ENCODE measurements at places on chromosomes 7 and 10.

DNA sequence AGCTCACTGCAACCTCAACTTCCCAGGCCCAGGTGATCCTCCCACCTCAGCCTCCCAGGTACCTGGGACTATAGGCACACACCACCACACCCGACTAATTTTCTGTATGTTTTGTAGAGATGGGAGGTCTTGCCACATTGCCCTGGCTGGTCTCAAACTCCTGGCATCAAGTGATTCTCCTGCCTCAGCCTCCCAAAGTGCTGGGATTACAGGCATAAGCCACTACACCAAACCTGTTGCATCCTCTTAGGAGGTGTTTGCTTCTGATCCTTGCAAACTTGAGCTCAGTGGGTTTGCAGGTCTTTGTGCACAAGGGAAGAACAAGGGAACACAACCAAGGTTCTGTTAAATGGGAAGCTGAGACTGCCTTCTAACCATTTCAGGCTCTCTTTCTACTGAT, 184.6 kb downstream of the ARHGAP12 start:
- DNase-seq = no peak

GRCh38 chr10:76787746-76788451, 849.7 kb downstream of the KCNMA1 start:
- no peak for DNase-seq

- DNase-seq = no peak
These were observed 158.2 kb downstream of the CELF2 start for GRCh38 chr10:11175823-11176243.

- DNase-seq = no peak
These were observed 38.9 kb upstream of the SLF2 start for GRCh38 chr10:100873827-100874326.

DNA sequence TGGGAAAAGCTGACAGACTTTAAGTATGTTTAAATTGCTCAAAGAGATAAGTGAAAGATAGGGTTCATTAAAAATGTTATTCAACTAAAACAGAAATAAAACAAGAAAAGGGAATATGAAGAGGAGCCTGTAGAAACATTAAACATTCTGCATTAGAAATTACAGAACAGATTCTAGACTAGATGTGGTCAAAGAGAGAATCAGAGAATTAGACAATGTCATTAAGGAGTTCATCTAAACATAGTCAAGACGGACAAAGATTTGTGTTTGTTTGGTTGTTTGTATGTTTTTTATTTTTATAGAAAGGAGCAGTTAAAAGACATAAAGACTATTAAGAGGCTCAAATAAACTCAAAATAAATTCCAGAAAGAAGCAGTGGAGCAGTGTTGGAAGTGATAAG, 80.0 kb downstream of the NKX6-2 start:
- no peak for DNase-seq

GRCh38 chr7:43872406-43873110, 3.2 kb upstream of the MRPS24 start:
- no peak for DNase-seq

DNA sequence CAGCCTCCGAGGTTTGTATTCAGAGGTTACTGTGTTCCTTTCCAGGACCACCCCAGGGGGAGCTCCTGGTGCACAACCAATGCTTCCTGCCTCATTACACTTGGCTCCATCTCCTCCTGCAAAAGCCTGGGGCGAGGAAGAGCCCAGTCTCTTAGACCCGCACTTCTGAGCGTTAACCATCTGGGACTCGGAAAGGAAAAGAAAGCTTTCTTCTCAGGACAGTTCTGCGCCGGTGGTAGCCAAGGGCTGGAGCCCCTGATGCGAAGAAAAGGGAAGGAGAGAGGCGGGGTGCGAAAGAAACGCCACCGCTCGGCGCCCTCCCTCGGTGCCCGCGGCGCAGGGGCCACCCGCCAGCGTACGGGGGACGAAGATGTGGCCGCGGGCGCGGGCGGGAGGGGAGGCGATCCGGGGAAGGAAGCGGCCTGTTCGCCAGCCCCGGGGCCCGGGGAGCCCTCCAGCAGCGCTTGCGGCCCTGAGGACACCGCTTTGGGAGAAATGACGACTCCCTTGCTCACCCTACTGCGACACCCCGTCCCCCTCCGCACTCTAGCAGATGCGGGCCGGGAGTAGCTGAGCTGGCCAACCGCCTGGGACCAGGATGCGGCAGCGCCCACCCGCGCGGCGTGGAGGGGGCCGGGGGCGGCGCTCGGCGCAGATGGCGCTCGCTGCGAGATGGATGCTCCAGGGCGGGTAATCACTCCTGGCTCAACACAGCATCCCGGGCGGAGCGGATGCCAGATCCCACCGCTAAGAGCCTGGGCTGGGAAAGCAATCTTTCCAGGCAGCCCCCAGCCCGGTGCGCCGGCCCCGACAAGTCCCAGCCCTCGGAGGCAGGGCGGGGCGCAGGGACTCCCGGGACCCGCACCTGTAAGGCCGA, 1.3 kb downstream of the NRCAM start:
- no peak for DNase-seq

- DNase-seq = no peak
These were observed 66.3 kb upstream of the EMX2 start for GRCh38 chr10:117476281-117476680.

GRCh38 chr10:132915411-132915810, 27.0 kb downstream of the CFAP46 start:
- DNase-seq = no peak

GRCh38 chr10:50919010-50919409, 33.6 kb upstream of the A1CF start:
- no peak for DNase-seq

DNA sequence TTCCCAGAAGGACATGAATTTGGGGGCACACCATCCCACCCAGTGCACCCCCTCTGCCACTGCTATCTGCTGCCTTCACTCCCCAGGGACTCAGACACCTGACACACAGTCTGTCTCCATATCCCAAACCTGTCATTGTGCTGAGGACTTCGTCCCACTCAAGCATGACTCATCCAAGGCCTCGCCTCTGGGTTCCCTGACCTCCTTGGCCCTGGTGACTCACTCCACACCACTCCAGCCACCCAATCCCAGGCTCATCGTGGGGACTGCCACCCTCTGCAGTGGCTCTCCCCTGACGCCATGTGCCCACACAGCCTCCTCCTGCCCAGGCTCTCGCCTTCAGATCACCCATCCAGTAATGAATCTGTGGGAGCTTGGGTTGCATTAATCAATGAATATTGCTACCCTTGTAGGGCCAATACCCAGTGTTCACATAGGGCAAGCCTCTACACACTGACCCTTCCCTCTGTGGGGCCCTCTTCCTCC, 6.6 kb upstream of the INSIG1 start:
- DNase-seq = no peak

DNA sequence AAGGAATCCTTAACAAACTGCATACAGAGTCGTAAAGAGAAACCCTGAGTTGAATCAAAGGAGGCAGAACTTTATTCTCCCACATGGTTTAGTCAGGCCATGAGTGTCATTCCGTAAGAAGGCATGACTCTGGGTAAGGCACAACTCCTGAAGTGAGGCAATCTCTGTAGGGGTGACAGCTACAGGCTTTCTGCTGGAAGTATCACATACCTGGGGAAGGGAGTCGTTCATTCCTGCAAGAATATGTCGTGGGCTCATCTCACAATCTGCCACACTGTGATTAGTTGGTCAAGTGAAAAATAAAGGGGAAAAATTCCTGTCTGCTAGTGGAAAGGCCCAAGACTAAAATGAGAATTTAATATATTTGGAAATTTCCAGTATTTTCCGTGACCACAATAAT, 392.6 kb downstream of the POM121L12 start:
- no peak for DNase-seq

GRCh38 chr10:124149189-124150042, 56.0 kb upstream of the CHST15 start:
- DNase-seq = no peak

DNA sequence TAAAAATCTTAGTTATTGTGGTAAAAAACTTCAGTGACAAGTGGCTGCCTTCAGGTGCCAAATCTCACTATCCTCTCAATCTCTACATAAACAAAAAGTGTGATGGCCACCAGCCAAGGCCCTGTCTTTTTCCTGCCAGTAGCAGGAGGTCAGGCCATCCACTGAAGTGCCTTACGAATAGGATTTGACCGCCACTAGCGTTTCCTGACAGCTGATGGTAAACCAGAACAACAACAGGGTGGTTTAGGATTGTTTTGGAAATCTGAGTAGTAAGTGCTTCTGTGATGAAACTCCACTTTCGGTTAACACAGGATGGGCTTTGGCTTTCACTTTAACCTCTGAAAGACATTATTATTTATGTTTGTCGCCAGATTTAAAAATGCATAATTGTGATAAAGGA, 55.7 kb upstream of the OGDHL start:
- no peak for DNase-seq

- no peak for DNase-seq
These were observed 78.2 kb downstream of the VPS41 start for GRCh38 chr7:38830826-38831225.

DNA sequence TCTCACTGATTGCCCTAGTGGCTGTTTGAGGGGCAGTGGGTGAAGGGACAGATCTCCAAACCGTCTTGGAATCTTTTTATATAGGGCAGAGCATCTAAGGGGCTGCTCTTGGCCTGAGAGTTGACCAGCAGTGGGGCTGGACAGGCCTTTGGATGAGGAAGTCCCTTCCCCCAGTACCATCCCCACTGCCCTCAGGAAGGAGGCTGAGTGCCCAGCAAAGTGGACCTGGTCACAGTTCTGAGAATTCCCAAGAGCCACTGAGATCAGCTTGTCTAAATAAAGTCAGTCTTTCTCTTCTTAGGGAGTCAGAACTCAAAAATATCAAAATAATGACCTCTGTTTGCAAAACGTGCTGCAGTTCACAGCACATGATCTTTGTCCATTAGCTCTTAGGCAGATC, 5.6 kb downstream of the GDF10 start:
- no peak for DNase-seq

DNA sequence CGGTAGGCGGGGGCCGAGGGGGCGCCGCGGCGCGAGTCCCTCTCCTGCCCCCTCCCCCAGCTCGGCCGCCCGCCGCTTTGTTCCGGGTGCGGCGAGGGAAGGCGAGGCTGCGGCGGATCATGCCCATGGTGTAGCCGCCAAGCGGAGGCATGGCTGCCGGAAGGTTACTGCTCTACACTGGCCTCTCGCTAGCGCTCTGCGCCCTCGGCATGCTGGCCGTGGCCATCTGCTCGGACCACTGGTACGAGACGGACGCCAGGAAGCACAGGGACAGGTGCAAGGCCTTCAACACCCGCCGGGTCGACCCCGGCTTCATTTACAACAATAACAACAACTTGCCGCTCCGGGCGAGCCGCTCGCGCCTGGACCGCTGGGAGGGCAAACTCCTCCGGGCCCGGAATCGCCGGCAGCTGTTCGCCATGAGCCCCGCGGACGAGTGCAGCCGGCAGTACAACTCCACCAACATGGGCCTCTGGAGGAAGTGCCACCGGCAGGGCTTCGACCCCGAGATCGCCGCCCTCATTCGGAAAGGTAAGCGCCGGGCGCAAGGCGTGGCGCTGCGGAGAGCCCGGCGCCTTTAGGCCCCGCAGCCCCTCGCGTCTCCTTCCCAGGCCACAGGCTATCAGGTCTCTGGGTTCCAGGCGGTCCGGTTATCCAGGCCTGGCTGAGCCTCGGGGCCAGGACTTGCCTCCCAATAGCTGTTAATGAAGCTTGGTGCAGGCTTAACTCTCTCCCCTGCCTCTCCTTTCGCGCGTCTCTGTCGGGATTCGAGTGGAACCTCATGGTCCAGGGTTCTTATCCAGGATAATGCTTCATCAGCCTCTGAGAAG, 513 bp downstream of the TMEM178B start:
- no peak for DNase-seq

- no peak for DNase-seq
These were observed 47.8 kb upstream of the FRMD4A start for GRCh38 chr10:14378387-14378960.

DNA sequence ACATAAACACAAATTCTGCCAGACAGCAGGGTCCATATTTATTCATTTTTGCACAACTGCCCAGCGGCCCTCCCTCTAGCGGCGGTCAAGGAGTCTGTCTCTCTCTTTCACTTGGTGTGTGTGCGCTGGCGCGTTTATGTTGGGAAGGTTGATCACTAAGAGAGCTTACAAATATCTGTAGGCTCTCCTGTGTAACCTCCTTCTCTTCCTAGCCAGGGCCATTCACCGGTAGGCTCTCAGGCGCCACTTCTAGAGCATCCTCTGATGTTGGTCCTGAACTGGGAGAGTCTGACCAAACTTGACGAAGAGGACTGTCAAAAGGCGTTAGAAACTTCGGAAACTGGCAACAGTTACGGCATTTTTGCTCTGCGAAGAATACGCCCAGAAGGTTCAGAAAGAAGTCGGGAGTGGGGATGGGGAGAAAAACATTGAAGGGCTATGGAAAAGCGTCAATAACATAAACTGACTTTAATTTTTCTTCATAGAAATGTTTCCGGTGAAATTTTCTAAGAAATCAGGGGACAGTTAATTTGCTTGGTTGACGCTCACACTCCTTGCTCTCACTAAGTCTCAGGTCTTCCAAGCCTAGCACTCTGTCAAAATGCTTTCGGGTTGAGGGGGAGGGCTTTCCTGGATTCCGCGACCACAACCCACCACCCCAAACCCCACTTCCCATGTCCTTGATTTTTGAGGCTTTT, 731.1 kb downstream of the ZWINT start:
- no peak for DNase-seq

DNA sequence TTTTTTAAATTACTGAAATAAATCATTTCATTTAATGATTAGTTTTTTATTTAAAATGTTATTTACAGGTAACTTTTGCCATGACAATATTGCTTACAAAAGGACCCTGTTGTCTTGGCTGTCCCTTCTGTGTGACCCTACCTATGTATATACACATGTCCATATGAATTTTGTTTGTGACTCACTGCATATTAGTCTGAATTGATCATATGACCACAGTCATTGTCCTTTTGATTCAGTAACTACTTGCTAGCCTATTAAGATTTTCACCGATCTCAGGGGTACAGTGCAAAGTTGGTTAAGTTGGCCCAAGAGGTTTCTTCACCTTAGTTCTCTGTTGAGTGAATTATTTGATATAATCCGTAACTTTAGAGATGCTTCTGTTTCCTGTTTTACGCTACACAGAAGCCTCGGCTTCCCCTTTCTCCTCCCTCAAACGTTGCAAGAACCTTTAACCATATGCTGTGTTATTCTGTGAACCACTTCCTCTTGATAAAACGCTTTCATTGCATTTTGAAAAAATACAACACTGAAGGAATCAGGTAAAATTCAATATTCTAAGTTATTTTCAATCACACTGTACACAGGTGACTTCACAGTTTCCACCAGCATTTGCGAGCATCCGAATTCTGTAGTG, 43.9 kb downstream of the APBB1IP start:
- DNase-seq = no peak

Data from cerebellar nuclear complex (tissue), 1 donor.